ENCODE measurements at places on chromosomes 3 and 15.

DNA sequence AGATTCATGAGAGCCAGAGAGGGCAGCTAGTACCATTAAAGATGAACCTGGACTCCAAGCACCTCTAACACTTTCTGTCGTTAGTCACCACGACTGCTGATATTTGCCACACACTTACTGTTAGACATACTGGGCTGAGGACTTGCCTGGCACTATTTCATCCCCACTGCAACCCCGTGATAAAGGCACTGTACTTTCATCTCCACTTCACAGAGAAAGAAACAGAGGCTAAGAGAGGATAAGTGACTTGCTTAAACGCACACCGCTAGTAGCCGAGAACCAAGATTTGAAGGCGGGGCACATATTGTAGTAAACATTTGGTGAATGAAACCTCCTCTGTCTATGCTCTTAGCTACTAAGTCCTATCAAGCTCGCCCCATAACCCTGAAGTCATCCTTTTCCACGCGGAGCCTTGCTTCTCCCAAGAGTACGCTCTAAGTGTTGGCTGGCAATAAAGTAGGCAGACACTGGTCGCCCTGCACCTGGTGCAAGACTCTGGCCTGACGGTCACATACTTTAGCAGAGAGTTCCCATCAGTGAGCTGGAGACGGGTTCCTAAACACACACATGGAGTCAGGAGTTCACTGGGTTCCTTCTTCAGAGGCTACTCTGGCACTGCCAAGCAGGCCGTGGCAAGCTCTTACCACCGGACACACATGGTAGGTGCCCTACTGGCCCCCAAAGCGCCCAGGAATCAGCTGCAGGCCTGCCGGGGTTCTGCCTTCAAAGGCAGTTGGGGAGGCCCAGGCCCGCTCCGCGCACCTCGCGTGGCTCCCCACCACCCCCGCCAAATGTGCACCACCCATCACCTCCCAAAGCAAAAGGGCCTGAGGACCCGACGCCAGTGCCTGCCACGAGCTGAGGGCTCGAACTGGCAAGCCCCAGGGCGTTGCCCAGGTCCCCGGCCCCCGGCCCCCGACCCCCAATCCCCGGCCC lies 951 bp downstream of the POMGNT2 start:
- peak; percentile 83 for DNase-seq

DNA sequence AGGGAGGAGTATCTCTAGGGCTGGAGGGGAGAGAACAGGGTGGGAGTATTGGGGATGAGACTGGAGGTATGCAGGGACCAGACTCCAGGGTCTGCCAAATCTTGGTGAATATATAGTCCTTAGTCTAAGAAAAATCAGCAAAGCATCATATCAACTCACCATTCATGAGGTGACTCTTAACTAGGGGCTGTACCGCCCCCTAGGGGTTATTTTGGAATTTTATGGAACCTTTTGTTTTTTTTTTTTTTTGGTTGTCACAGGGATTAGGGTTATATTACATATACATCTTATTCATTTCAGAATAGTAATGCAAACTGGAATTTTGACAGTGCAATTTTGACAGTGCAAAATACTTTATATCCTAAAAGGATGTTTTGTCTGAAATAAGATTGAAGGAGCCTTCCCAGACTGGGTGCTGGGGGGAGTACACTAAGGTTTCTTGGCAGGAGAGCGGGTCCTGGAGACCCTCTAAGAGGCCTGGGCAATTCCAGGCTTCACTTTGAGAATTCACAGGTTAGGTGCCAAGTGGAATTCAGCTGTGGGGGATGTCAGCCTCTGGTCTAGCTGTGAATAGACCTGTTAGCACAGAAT lies 7.5 kb downstream of the CMTM7 start:
- peak; percentile 81 for DNase-seq

GRCh38 chr3:111314181-111314873 lies 227.7 kb upstream of the CD96 start:
- DNase-seq: no peak

DNA sequence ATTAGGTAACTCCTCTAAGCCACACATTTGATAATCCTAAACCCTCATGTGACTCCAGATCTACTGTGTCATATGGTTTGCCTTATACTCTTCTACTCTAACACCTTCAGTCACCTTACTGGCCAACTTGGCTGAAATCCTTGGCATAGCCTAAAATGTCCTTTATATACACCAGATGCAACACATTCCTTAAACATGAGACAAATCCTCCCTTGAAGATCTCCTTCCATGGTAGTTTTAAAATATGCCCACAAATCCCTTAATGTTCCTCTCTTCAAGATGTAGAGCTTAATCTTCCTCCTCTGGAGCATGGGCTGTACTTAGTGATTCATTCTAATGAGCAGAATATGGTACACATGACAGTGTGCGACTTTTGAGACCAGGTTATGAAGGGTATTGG lies 238.9 kb downstream of the SUCLG2 start:
- DNase-seq: no peak

DNA sequence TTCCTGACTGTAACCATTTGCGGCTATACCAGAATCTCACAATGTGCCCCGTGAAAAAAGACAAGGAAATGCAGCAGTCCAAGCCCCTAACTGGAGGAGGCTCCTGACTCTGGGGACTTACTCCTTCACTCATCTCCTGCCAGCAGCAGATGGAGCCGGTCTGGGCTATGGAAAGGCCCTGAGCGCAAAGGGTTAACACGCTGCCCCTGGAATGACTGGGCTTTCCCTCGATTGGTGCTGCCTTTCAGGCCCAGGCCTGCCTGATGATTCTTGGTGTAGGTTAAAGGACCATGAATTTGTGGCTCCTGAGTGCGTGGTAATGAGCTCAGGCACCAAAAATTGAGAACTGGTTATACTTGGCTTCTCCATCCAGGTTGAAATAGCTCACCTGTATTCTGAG lies 42.3 kb upstream of the GALNT15 start:
- no peak for DNase-seq

GRCh38 chr15:72207558-72208085 lies 10.0 kb upstream of the GRAMD2A start:
- DNase-seq: no peak

DNA sequence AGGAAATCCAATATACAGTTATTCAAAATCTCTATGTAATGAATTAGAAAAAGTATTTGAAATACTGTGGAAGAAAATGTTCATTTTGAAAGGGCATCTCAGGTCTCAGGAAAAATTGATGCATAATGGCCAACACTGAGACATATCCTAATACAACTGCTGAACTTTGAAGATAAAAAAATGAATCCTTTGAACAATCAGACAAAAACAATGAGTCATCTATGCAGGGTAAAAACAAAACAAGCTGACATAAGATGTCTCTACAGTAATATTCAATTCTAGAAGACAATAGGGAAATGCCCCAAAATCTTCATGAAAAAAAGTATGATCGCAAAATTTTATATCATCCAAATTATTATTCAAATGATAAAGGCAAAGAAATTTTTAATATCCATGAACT lies 34.0 kb upstream of the ZNF280D start:
- DNase-seq: no peak

- DNase-seq: no peak
These were observed 2.4 kb downstream of the ROBO2 start for GRCh38 chr3:77042343-77042742.

- no peak for DNase-seq
These were observed 988.1 kb downstream of the FHIT start for GRCh38 chr3:60263191-60263590.

DNA sequence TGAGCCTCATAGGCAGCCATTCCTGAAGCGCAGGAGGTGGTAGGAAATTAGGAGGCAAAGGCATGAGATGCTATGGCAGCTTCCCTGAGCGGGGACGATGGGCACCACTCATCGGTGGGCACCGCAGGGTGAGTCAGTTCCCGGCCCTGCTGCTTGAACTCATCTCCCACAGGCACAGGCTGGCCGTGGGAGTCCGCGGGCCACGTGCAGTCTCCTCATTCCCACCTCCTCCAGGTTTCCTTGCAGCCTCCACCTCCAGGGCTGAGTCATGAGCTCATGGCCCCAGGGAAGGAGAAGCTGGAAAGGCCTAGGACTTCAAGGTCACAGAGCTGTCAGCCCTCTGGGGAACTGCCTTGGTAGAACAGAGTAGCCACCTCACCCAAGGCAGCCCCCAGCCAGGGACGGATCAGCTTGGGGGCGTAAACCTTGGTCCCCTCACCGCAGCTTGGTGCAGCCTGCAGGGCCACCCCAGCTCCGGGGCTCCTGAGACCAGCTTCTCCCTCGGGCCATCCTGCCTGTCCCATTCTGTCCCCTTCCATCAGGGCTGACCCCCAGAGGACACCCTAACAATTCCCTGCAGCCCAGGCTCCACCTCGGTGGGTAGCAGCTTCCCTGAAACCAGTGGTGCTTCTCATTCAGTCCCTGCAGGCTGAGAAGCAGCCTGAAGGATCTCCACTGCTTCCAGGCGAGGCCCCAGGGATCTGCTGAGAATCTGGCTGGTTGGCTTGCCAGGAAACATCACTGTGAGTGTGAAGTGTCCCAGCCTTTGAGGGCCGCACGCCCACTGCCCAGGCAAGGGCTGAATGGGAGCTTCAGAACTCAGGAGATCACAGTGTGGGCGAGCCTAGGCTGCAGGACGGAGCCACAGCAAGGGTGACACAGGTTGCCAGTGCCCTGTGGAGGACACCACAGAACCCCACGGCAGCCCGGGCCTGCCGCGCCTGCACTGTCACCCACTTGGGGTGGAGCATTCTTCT lies 150.7 kb upstream of the MEF2A start:
- DNase-seq: no peak

DNA sequence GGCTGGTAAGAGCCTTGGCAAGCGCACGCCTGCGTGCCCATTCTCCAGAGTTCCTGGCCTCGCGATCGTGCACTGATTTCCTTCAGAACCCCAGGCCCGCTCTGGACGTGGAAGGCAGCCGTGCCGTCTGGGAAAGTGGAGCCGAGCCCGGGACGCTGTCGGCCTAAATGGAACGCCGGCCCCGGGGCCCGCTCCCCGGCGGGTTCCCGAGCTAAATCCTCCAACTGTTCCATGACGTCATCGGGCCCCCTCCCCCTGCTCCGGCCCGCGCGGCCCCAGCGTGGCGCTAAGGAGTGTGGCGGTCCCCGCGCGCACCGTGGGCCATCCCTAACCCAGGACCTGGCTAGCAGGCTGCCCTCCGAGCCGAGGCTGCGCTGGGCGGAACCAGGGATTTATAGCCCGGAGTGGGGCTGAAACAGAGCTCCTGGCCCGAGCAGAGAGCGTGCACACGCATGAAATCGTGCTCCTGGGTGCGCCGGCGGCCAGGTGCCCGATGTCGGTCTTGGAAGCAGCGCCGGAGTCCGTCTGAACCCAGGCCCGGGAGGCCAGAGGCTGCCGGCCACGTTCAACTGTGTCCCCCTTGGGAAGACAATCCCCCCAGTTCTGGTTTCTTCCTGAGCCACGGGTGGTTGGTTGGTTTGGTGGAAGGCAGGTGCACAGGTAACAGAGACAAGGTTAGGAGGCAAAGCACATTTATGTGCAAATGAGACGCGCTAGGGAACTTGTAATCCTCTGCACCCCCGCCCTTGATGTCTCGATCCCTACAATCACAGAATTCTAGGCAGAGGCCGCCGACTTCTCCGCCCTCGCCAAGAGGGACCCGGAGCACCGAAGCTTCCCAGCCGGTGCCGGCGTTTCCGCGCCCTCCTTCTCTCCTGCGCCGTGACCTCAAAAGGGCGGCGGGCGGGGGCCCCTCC lies 84.9 kb upstream of the ETV5 start:
- DNase-seq: no peak

DNA sequence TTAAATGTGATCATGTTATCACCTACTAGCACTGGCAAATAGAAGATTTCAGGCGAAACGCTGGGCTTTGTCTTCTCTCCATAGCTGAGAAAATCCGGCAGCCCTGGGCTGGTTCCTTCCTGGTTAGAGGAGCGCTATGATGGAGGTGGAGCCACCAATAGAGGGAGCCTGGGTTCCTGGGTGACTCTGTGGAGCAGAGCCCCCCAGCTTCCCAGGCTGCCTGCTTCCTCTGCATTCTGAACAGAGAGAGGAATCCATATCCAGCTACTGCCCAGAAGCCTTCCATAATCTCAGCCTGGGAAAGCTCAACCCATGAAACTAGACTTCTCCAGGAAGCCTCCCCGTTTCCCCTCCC lies 32.6 kb upstream of the IQSEC1 start:
- DNase-seq: no peak

- no peak for DNase-seq
These were observed 47.4 kb upstream of the SEC22A start for GRCh38 chr3:123154020-123154985.

GRCh38 chr3:187264021-187264420 lies 27.5 kb downstream of the MASP1 start:
- no peak for DNase-seq

DNA sequence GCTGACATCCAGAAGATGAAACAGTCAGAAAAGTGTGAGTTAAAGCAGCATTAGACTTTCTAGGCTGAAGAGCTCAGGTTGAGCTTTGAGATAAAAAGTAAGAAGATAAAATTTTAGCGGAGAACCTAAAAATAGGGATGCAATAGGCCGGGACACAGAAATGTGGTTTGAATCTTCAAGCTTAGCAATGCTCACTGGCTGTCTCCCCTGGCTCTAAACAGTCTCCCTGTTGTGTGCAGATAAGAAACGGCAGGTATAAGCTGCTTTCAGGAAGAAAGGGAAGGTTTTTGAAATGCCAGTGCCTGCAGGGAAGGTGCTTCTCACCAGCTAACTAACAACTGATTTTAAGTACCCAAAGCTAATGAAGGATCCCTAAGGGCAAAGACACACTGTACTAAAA lies 718.7 kb upstream of the SGO1 start:
- no peak for DNase-seq

GRCh38 chr3:49671291-49672288 lies 2.6 kb upstream of the APEH start:
- no peak for DNase-seq

- no peak for DNase-seq
These were observed 100.6 kb downstream of the DNAJB8 start for GRCh38 chr3:128366136-128366535.

DNA sequence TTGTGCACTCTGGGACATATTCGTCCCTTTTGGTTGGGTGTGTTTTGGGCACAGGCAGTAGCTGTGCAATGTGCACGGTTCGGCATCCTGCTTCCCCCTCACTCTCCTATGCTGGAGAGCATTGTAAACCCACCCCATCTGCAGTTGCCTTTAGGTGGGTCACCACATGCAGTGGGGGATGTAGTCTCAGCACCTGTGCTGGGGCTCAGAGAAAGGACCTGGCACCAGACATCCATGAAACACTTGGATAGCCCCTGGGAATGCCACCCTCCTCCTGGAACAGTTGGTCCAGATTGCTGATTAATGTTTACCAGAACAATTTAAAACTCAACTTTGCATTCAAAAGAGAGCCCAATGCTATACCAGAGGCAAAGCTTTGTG lies 123.9 kb upstream of the MEF2A start:
- no peak for DNase-seq

- DNase-seq: no peak
These were observed 71.6 kb upstream of the CSPG5 start for GRCh38 chr3:47650294-47650693.

DNA sequence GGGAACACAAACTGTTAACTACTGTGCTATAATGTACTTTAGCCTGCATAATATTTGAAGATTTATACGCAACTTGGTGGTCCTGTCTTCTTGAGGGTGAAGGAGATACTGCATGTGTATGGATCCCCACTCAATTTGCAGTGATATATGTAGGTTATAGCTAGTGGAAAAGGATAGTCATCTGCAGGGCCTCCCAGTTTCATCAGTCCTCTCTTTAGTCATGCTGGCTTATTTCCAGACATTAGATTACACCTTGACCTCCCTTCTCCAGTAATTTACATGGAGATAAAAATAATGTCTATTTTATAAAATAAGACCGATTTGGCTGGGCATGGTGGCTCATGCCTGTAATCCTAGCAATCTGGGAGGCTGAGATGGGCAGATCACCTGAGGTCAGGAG lies 3.7 kb downstream of the NR1D2 start:
- DNase-seq: peak; percentile 53

GRCh38 chr3:148066802-148067201 lies 630.9 kb upstream of the AGTR1 start:
- no peak for DNase-seq

Measured in erythroblast (primary cell).